ENCODE measurements at places on chromosomes 12 and 14. TPM values are rescaled to one million over a fixed set of nuclear protein-coding genes. Genes with fewer than 3 reads are reported as not detected.

Gene CLEC6A
- not detected for total RNA-seq

Gene PRH2
- not detected for total RNA-seq

Gene DYRK4
- total RNA-seq: 52.6 TPM

Gene AMN1
- 13.9 TPM for total RNA-seq

Gene LGR5
- total RNA-seq: 0.07 TPM

Gene ANKS1B
- total RNA-seq: 4.1 TPM

Gene KSR2
- total RNA-seq: 0.20 TPM

Gene CIDEB
- total RNA-seq: not detected

Gene NGB
- total RNA-seq: not detected

Gene AMIGO2
- 37.5 TPM for total RNA-seq

Gene ALX1
- total RNA-seq: not detected

Gene WIF1
- not detected for total RNA-seq

Gene ZCCHC8
- 21.4 TPM for total RNA-seq

Gene P2RX2
- not detected for total RNA-seq

Gene CLEC9A
- 0.07 TPM for total RNA-seq

Gene PRKD1
- 5.8 TPM for total RNA-seq

Gene CACNA2D4
- 0.91 TPM for total RNA-seq

Gene POP5
- 66.2 TPM for total RNA-seq

Gene B4GALNT3
- 1.8 TPM for total RNA-seq

Gene NFE2
- 2.5 TPM for total RNA-seq

Gene TAS2R31
- total RNA-seq: 0.27 TPM

Gene PPP1R1A
- not detected for total RNA-seq

Gene KLRF1
- total RNA-seq: 0.98 TPM

Gene RTN1
- total RNA-seq: not detected

Gene C3AR1
- total RNA-seq: 0.47 TPM

Gene KRT82
- total RNA-seq: not detected

Gene PTPN6
- total RNA-seq: 0.39 TPM

Gene SLC25A47
- not detected for total RNA-seq

Gene MAP3K12
- total RNA-seq: 7.7 TPM

Gene RERGL
- not detected for total RNA-seq

Gene ANKRD33
- not detected for total RNA-seq

Gene SLC6A13
- not detected for total RNA-seq

Gene NEDD1
- total RNA-seq: 45.2 TPM

Gene CD163L1
- total RNA-seq: 9.7 TPM

Gene SERPINA6
- total RNA-seq: 0.05 TPM

Gene BMP4
- total RNA-seq: 45.1 TPM

Gene GPR135
- total RNA-seq: 0.79 TPM

Gene RIMBP2
- 0.47 TPM for total RNA-seq

Gene RAPGEF3
- total RNA-seq: 1.2 TPM

Gene GUCY2C
- total RNA-seq: not detected

Gene SYT1
- 5.7 TPM for total RNA-seq

Gene PAH
- not detected for total RNA-seq

Gene LMO3
- total RNA-seq: not detected

Gene CSRNP2
- total RNA-seq: 12.6 TPM

Gene SLCO1B3
- 9.3 TPM for total RNA-seq

Gene MAX
- total RNA-seq: 47.1 TPM

Gene NKX2-1
- total RNA-seq: not detected

Gene SLCO1B1
- 0.27 TPM for total RNA-seq

Gene SLC39A2
- 1.2 TPM for total RNA-seq

Gene PARP2
- total RNA-seq: 25.4 TPM

Gene ADAM21
- total RNA-seq: 0.49 TPM
